Astrocyte (in vitro differentiated cells and primary cell): ENCODE measurements at places on chromosomes 4 and X. TPM values are rescaled to one million over a fixed set of nuclear protein-coding genes. Genes with fewer than 3 reads are reported as not detected.

Gene PRRG3
- total RNA-seq = 0.17 and 0.18 TPM in 2 replicates

Gene NXF2B
- not detected in 2 replicates for total RNA-seq

Gene KCNE5
- 0.46 and 1.3 TPM in 2 replicates for total RNA-seq

Gene SERTM2
- total RNA-seq = 0.12 and 0.23 TPM in 2 replicates

Gene AKAP4
- not detected in 2 replicates for total RNA-seq

Gene MAGEE2
- total RNA-seq = not detected in 2 replicates

Gene GJB1
- total RNA-seq = not detected in 2 replicates

Gene MMRN1
- total RNA-seq = 0.17 and 0.34 TPM in 2 replicates

Gene MAGEA10
- not detected in 2 replicates for total RNA-seq

Gene FAM9C
- 0.16 TPM in 1 of 2 replicates, not detected in the other for total RNA-seq

Gene HTN1
- not detected in 2 replicates for total RNA-seq

Gene PCYT1B
- 5.6 and 6.3 TPM in 2 replicates for total RNA-seq

- peaks cover 18% of the 10 kb centered on the region for H3K4me1 ChIP-seq
- H3K27me3 ChIP-seq = no peaks in the 10 kb centered on the region
- H3K36me3 ChIP-seq = no peaks in the 10 kb centered on the region
Observed at GRCh38 chr4:118843237-118843636, 7.3 kb upstream of the SEC24D start.

GRCh38 chrX:48824066-48824465 is 2.2 kb upstream of the ERAS start:
- H3K4me3 ChIP-seq = no peak overlapping the region
- no peaks in the 10 kb centered on the region for H3K4me1 ChIP-seq
- no peaks in the 10 kb centered on the region for H3K36me3 ChIP-seq
- DNase-seq = no peak

DNA sequence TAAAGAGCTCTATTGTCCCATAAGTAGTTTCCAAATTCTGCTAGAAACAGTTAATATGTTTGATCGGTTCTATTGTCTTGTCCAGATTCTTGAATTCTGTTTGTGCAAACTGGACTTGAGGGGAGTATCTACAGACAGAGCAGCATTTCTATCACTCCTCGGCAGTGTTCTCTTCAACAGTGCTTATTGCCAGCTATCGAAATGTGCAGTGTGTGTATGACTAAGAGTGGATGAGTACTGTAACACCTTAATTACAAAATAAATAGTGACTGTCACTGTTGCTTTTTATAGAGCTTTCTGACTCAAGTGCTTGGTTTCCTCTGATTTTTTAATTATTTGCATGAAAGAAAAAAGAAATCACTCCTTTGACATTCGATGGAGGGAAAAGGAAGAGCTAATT is 274.6 kb downstream of the RPA4 start:
- no peaks in the 10 kb centered on the region for H3K27me3 ChIP-seq
- H3K4me1 ChIP-seq = no peaks in the 10 kb centered on the region
- H3K27ac ChIP-seq = no peak overlapping the region
- no peak for DNase-seq

DNA sequence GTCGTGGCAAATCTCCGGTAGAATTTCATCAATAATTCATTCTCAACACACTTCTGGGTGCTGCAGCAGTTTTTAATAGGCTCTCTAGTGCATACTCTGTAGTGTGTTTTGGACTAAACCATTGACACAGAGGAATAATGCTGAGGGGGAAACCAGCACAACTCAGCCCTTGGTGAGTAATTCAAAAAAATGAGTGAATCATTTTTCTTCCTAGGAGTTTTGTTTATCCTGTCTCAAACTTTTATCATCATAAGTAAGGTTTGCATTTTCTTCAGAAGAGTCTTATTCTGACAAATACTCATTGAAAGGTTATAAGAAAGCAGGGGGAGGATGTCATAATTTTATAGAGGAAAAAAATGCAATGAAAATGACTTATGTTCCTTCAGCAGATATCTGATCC is 2542.7 kb downstream of the PCDH7 start:
- no peaks in the 10 kb centered on the region for H3K27me3 ChIP-seq
- H3K4me3 ChIP-seq = no peak overlapping the region
- DNase-seq = peak; percentile 80
- no peaks in the 10 kb centered on the region for H3K36me3 ChIP-seq

DNA sequence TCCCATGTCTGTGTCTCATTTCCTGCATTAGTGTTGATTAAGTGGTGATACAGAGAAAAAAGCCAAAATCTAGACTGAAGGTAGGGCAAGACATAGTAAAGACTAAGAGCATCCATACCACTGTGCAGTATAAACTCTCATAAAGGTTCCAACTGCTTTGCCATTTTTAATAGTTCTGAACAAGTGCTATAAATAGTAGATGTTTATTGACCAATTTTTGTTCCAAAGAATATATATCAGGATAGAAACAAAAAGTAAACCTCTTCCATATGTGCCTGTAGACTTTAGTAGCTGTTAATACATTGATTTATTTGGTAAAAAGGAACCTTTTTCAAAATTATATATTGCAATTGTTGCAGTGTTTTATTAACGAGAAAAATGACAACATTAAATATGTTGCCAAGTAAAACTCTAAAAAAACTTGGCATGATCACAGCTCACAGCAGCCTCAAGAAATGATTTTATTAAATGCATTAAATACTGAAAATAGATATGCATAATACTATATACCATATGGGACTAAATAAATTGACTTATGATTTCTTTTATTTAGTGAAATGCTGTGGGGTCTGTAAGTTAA is 22.3 kb upstream of the AASDH start:
- no peak for DNase-seq
- H3K4me1 ChIP-seq = peaks cover 12% of the 10 kb centered on the region
- H3K27ac ChIP-seq = peak overlapping the region; percentile 89
- H3K4me3 ChIP-seq = peak overlapping the region; percentile 5

GRCh38 chrX:119647552-119648420 is 41.6 kb upstream of the NKRF start:
- H3K4me1 ChIP-seq = no peaks in the 10 kb centered on the region
- no peak for DNase-seq
- H3K36me3 ChIP-seq = no peaks in the 10 kb centered on the region
- H3K27me3 ChIP-seq = no peaks in the 10 kb centered on the region
- no peak overlapping the region for H3K4me3 ChIP-seq

GRCh38 chr4:145019346-145019745 is 78.7 kb downstream of the ANAPC10 start:
- H3K27me3 ChIP-seq = no peaks in the 10 kb centered on the region
- peaks cover 4% of the 10 kb centered on the region for H3K36me3 ChIP-seq
- H3K4me3 ChIP-seq = no peak overlapping the region
- H3K4me1 ChIP-seq = no peaks in the 10 kb centered on the region

- no peak overlapping the region for H3K4me3 ChIP-seq
- no peaks in the 10 kb centered on the region for H3K27me3 ChIP-seq
- DNase-seq = peak; percentile 81
- peak overlapping the region; percentile 1 for H3K27ac ChIP-seq
- H3K36me3 ChIP-seq = no peaks in the 10 kb centered on the region
Observed at GRCh38 chr4:138158746-138159297, 83.3 kb downstream of the SLC7A11 start.

DNA sequence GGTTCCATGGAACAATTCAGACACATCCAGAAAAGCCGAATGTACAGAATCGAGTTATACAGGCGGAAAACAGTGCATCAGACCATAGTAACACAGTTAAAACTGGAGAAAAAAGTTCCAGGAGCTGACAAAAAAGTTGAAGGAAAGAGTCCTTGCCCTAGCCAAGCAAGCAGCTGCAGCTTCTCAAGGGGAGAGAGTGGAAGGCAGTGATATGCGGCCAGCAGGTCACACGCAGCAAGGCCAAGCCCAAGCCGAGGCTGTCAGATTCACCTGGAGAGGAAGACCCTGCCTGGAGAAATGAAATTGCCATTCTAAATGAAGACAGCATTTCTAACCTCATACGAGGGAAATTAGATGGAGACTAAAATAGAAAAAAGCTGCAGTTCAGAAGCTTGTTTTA is 55.8 kb downstream of the RGS12 start:
- no peaks in the 10 kb centered on the region for H3K4me1 ChIP-seq
- H3K36me3 ChIP-seq = no peaks in the 10 kb centered on the region
- no peak overlapping the region for H3K4me3 ChIP-seq
- no peak for DNase-seq

GRCh38 chr4:189974056-189974455 is 33.4 kb downstream of the FRG1 start:
- no peaks in the 10 kb centered on the region for H3K27me3 ChIP-seq
- no peak overlapping the region for H3K27ac ChIP-seq
- DNase-seq = no peak
- no peaks in the 10 kb centered on the region for H3K4me1 ChIP-seq
- H3K36me3 ChIP-seq = no peaks in the 10 kb centered on the region

DNA sequence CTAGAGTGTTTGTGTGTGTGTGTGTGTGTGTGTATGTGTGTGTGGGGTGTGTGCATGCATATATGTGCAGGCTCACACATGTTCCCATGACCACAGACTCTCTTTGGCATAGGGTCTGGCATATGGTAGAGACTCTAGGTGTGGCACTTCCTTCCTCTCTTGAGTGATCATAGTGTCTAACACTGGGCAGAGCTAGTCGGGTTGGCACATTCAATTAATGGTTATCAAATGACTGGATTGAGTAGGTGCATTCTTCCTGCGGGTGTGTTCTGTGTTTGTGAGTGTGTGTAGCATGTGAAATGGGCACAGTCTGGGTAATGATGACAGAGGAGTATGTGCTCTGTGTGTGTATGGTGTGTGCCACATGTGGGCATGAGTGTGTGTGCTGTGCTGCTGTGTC is 106.5 kb downstream of the EFNB1 start:
- peaks cover 28% of the 10 kb centered on the region for H3K4me1 ChIP-seq
- no peak overlapping the region for H3K27ac ChIP-seq
- H3K4me3 ChIP-seq = no peak overlapping the region
